Activated CD4-positive, alpha-beta T cell treated with anti-CD3 and anti-CD28 coated beads, Interleukin-2, amount 50 U/mL, for 48 hours (primary cell): ENCODE measurements at places on chromosomes 5 and 9.
A peak's percentile ranks its signal among the peaks of the same experiment; 100 is the strongest.

DNA sequence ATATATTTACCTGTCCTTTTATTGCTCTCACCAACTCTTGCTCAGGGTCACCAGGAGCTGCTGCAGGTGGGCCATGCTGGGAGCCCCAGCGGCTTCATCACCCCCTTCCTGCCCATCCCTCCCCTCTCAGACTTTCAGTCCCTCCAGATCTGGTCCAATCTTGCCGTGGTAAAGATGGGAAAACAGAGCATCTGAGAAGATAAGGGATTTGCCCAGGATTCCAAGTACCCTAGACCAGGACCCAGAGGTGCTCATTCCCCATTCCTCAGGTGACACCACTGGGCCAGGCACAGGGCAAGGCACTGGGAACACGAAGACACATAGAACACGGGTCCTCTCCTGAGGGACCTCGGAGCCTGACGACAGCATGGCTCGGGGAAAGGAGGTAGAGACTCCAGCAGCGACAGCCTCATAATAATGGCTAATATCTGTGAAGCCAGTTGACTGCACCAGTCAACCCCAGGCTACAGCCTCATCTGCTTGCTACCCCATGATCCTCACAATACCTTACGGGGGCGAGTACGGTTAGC, 18.0 kb downstream of the TMOD1 start:
- DNase-seq = no peak

GRCh38 chr5:29963956-29964355, 1229.5 kb upstream of the CDH6 start:
- DNase-seq = no peak

- no peak for DNase-seq
Observed at GRCh38 chr9:103410059-103410458, 414.9 kb downstream of the CYLC2 start.

- DNase-seq = no peak
Observed at GRCh38 chr5:122639864-122640263, 135.0 kb upstream of the SNX2 start.

DNA sequence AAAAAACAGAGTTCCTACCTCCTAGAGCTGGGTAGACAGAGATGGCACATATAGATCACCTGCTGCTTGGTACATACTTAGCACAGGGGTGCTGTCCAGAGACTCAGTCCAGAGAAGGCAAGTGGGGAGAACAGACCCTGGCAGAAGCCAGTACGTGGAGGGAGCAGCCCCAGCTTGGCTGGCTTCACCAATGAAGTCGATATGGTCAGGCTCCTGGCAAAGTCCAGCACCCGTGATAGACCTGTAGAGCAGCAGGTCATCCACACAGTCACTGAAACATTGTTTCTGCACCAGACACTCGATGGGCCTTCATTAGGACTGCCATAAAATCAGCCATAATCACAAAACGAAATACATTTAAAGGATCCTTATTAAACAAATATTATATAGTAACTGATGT, 45.8 kb downstream of the WHRN start:
- no peak for DNase-seq

DNA sequence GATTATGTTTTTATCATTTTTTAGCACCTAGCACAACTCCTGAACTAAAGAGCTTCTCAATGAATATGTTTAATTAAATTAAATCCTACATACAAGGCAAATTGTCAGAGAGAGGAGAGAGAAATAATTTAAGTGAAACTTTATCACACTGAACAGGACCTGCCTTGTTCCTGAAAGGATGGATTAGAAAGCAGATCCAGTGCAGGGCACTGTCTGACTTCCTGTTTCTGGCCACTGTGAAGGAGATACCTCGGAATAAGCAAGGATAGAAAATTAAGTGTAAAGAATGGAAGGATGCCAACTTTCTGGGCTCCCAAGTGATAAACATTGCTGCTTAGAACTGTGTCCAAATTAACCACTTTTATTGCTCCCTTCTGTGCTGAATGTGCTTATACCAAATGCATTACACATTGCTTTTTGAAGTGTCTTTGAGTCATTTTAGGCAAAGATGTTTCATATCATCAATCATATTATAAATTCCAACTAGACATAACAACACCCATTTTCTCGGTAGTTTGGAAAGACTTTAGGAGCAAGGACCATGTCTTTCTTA, 89.1 kb upstream of the SPDL1 start:
- DNase-seq = no peak

GRCh38 chr5:178257650-178258049, 25.0 kb upstream of the PHYKPL start:
- DNase-seq = no peak

GRCh38 chr5:3258050-3258449, 337.6 kb upstream of the IRX1 start:
- DNase-seq = no peak

DNA sequence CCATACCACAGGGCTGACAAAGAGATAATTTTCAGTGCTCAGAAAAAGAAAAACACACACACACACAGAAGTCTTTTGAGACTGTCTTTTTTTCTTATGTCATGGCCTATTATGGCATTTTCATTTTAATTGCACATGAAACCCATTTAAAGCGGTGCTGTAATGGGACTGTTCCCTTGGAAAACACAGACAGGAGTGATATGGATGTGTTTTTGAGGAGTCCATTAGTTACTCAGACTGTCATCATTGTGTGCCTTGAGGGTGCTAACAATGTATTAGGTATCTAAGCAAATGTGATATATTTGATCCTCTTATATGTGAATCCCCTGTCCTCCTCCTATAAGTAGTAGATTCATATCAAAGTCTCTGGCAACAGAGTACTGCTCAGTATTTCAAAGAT, 642.0 kb upstream of the WWC1 start:
- no peak for DNase-seq

GRCh38 chr5:76083555-76084495, 642 bp downstream of the SV2C start:
- peak; percentile 23 for DNase-seq

DNA sequence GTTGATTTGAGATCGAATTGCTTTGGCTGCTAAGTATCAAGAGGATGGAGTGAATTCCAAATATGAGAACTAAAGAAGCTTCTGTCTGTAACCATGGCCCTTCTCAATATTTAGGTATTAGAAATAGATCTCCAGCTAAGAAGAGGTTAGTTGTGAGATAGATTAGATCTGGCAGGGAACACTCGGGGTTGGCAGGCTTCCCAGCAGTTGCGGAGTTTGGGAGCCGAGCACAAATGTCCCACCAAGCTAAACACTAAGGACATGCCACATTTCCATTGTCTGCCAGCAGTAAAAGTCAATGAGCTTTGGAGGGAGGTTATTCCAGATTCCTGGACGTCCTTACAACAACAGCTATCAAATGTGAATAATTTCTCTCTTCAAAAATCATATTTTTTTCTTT, 85.8 kb downstream of the TAF11L14 start:
- no peak for DNase-seq
